HFFc6 (cell line): ENCODE measurements at places on chromosomes 5 and 9.
A peak's percentile ranks its signal among the peaks of the same experiment; 100 is the strongest.

DNA sequence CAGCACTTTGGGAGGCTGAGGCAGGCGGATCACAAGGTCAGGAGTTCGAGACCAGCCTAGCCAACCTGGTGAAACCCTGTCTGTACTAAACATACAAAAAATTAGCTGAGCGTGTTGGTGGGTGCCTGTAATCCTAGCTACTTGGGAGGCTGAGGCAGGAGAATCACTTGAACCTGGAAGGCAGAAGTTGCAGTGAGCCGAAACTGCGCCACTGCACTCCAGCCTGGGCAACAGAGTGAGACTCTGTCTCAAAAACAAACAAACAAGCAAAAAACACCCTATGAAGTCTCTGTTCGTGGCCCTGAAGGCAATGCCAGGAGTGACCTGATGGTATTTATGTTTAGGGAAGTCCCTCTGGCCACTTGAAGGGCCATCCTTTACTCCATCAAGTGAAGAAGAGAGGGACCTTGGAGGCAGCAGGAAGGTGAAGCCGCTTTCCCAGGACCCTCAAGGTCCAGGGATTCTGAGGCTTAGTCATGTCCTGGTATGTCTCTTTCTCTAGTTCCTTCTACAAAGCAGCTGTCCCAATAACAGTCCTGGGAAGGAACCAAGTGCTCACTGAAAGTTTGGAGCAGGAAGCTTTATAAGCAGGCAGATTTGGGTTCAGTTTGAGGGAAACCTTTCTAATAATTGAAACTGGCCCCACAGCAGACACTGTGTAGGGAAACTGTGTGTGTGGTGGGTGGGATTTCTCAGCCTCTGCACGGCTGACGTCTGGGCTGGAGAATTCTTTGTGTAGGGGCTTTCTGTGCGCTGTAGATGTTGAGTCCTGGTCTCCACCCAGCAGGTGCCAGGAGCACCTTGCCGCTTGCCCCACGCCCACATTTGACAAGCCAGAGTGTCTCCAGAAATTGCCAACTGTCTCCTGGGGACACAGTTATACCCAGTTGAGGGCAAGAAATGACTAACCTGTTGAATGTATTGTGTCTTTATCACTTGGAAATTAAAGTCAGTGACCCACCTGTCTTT, 12.5 kb downstream of the PHF2 start:
- no peak for DNase-seq

GRCh38 chr5:179595916-179596315, 27.6 kb downstream of the HNRNPH1 start:
- no peak for DNase-seq

- DNase-seq, result no peak
Observed at GRCh38 chr5:66553368-66553912, 42.8 kb upstream of the MAST4 start.

DNA sequence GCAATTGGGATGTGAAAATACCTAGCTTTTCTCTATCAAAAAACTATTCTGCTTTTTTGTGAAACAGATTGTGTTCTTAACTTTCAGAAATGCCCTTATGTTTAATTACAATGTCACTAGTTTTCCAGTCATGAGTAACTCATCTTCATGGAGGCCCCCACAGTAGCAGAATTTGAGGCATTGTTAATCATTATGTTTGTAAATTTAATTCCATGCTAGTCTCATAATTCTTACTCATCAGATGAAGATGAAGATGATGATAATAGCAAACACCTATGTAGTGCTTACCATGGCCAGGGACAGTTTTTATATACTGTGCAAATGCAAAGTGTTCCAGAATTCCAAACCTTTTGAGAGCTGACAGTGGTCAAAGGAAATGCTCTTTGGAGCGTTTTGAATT, 27.7 kb upstream of the F2R start:
- DNase-seq, result no peak

GRCh38 chr5:33472805-33473409, 32.1 kb downstream of the TARS1 start:
- DNase-seq, result no peak

GRCh38 chr5:75054134-75054930, 2.0 kb upstream of the GCNT4 start:
- DNase-seq, result peak; percentile 52

- DNase-seq, result no peak
Observed at GRCh38 chr9:137189297-137190295, 1.1 kb downstream of the SSNA1 start.

GRCh38 chr9:125835655-125836054, 88.5 kb downstream of the PBX3 start:
- no peak for DNase-seq

DNA sequence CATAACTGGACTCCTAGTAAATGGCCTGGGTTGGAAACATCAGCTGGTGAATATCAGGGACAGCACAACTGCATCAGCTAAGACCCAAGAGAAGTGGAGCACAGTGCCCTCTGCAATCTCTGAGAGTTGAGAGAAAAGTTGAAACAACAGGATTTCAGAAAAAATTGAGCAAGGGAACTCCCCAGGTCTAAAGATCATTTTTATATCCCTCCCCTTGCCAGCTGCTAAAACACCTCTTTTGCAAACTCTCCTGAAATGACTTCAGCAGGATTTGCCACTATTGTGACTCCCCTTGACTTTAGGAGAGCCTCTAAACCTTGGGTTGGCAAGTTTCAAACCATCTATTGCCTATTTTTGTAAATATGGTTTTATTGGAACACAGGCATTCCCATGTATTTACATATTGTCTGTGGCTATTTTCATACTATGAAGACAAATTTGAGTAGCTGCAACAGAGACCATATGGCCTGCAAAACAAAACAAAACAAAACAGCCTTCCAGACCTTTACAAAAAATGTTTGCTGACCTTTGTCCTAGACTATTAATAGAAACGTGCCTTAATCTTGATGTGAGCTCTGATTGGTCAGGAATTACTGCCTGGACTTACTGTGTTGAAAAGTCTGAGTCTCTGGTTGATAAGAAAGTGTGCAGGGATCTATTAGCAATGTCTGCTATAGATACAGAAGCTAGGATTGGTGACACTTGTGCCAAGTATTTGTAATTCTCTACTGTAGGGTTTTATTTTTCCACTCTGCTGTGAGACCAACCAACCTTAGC, 37.7 kb upstream of the PLPPR1 start:
- DNase-seq, result no peak

DNA sequence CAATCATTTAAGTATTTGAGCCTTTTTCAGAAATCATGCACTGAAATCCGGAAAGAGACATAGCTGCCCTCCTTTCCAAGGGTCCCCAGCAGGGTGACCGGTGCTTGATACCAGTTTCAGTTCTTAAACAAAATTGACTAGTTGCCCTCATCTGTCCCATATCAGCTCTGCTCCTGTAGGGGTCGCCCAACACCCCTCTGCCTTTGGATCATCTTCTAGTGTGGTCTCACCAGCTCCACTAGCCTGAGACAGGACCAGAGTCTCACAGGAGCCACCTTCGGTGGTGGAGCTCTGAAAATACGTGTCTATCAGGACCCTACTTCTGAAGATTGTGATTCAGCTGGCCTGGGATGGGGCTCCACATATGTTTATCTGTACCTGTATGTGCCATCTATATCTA, 428.2 kb downstream of the ENC1 start:
- DNase-seq, result peak; percentile 38

- no peak for DNase-seq
Observed at GRCh38 chr5:171433982-171434676, 14.7 kb downstream of the FGF18 start.

GRCh38 chr9:138043411-138044345, 166.1 kb downstream of the CACNA1B start:
- no peak for DNase-seq

GRCh38 chr9:136002881-136003280, 41.7 kb upstream of the UBAC1 start:
- DNase-seq, result no peak

DNA sequence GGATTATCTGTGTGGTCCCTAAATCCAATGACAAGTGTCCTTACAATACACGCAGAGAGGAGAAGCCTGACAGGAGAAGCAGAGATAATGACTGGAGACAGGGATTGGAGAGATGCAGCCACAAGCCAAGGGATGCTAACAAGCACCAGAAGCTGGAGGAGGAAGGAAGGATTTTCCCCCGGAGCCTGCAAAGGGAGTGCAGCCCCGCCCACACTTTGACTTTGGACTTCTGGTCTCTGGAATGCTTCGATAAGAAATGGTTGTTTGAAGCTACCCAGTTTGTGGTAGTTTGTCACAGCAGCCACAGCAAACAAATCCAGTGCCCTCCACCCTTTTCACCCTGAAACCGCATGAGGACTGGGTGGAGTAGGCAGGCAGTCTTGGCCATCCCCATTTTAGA, 77.2 kb upstream of the BOD1 start:
- DNase-seq, result no peak

- DNase-seq, result no peak
Observed at GRCh38 chr9:120308495-120308894, 271.5 kb downstream of the CDK5RAP2 start.

- DNase-seq, result no peak
Observed at GRCh38 chr9:104775574-104775936, 11.6 kb downstream of the NIPSNAP3B start.

DNA sequence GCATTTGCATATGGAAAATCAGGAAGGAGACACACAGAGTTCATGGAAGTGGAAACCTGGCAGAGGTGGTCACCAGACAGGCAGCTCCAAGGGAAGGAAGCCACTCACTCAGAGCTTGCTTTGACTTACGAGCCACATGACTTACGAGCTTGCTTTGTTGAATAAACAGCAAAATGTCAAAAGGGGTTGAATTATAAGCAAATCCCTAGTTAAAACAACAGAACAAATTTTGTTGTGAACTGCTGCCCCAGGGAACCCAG, 164.3 kb downstream of the SYK start:
- no peak for DNase-seq

DNA sequence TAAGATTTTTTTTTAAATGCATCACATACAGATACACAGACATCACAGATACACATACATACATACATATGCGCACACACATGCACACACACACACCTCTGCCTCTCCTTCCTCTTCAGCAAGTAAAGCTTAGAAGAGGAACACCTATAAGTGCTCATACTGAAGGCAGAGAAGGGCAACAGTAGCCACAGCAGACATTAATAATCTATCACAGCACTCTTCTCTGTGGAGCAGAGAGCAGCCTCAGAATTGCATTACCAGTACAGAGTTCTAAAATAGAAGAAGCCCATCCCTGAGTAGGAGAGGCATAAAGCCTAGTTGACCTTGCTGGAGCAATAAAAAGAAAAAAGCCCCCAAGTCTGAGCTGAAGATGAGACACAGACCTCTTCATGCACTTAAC, 110.6 kb downstream of the MLLT3 start:
- DNase-seq, result no peak

- DNase-seq, result peak; percentile 3
Observed at GRCh38 chr5:134958755-134959154, 9.0 kb upstream of the CATSPER3 start.

GRCh38 chr9:136854113-136854841, 2.1 kb downstream of the MAMDC4 start:
- DNase-seq, result no peak

DNA sequence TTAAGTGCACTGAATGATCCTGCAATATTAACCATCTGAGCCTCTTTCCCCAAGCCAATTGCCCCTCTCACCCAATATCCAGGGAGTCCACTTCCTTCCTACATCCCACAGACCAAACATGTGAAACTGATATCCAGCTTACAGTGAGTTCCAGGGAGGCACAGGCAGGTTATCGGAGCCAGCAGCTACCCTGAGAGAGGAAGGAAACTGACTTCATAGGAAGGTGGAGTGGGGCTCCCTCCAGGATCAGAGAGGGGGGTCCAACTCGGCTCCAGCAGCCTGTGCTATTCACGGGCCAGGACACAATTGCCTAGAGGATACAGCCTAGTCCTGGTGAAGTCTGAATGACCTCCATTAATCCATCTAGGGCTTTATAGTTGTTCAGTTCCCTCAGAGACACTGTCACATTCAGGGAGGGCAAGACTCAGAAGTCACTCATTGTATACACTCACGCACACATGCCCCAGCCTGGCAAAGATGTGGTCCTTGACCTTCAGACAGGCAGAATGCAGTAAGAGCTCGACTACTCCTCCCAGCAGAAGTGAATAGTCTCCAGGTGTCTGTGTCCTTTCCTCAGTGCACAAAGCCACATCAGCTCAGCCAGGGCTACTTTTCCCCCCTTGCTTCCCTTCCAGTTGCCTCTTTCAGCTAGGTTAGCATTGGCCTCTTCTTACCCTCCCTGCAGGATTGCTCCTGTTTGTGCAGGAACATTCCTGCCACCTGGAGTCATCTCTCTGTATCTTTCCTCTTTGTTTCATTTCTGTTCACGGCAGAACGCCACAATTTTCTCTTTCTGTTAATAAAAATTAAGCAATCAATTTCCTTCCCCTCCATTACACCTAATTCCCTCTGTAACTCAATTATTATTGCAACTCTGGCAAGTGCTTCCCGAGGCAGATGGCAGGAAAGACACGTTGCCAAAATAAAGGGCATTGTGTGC, 501.7 kb downstream of the ARHGEF28 start:
- peak; percentile 16 for DNase-seq

- no peak for DNase-seq
Observed at GRCh38 chr9:26612211-26612610, 280.4 kb downstream of the CAAP1 start.

- DNase-seq, result peak; percentile 95
Observed at GRCh38 chr9:33946779-33947535, 101.7 kb downstream of the UBAP2 start.

DNA sequence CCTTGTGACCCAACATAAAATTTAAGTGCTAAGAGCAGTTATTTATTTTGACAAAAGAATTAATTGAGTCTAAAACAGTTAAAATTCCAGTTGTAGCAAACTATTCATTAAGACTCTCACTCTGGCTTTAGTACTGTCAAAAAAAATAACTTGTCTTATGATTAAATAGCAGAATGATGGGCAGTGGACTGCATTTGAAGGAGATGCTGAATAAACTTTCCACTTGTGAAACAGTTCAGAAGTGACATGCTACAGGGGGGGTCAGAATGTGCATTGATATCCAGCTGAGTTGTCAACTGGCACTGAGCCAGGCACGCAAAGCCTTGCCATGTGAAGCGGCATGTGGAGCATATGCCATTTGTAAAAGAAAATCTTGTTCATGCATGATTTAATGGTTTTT, 76.0 kb downstream of the FCHO2 start:
- DNase-seq, result peak; percentile 81

DNA sequence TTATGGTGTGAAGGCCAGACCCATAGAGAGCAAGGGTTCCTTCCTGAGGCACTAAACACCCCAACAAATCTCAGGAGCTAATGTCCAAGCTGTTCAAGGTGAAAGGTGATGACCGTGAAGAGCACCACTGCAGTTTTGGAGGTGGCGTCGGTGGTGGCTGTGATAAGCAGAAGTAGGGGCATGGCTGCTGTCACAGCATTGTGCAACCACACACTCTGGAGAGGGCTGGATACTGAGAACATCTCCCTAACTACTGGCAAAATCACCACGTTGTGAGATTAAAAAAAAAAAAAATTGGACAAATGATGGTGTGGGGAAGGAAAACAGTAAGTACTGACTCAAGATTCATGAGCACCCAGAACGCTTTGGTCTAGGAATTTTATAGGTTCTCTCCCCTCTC, 156.5 kb downstream of the PJA2 start:
- DNase-seq, result no peak

GRCh38 chr5:167248257-167248656, 1043.2 kb upstream of the WWC1 start:
- no peak for DNase-seq

- DNase-seq, result no peak
Observed at GRCh38 chr5:127094161-127094814, 21.0 kb upstream of the C5orf63 start.
